ENCODE measurements at places on chromosomes 16 and 17.

GRCh38 chr16:57383276-57384247 is 11.3 kb downstream of the CX3CL1 start:
- DNase-seq, result peak; percentile 32

DNA sequence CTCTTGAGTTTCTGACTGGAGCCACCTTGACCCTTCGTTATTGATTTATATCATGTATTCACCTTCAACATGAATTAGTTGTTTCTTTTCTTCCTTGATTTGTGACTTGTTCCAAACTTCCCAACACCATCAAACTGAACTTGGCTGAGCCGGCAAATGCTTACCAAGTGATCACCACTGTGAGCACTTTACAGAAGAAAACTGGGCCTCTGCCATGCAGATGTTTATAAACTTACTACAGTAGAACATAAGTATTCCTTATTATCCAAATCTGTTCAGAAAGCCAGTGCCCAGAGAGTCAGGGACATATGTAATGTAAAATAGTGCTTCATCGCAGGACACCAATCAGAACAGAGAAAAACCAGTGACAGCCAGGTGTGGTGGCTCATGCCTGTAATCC is 19.9 kb downstream of the CMTM4 start:
- DNase-seq, result no peak

DNA sequence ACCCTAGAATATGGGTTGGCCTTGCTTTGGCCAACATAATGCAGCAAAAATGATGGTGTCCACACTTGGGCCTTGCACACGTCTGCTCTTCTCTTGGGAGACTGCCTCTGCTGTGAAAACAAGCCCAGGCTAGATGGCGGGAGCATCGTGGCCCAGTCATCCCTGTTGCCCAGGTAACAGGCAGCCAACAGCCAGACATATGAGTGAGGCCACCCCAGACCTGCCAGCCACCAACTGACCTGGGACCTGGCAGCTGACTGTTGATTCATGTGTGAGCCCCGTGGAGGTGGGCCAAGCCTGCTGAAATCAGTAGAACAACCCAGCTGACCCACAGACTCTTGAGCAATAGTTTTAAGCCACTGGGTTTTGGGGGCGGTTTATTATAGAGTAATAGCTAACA is 39.4 kb upstream of the CDH3 start:
- no peak for DNase-seq

DNA sequence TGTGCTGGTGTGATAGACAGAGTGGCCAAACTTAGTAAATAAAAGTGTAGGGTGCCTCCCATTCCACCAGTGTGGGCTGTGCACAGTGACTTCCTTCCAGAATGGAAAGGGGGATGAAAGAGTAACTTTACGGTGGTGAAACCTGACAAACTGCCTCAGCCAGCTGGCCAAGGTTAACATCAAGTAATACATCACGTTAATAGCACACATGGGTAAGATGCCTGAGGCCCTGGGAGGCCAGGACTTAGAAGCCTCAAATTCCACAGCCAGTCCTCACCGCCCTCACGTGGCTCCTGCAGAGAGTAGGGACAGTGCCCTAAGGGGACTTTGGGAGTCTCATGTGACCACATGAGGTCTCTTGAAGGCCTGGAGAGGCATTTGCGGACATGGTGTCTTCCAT is 14.1 kb downstream of the RMI2 start:
- no peak for DNase-seq

- DNase-seq, result no peak
Observed at GRCh38 chr17:72705905-72706395, 386.5 kb downstream of the SLC39A11 start.

DNA sequence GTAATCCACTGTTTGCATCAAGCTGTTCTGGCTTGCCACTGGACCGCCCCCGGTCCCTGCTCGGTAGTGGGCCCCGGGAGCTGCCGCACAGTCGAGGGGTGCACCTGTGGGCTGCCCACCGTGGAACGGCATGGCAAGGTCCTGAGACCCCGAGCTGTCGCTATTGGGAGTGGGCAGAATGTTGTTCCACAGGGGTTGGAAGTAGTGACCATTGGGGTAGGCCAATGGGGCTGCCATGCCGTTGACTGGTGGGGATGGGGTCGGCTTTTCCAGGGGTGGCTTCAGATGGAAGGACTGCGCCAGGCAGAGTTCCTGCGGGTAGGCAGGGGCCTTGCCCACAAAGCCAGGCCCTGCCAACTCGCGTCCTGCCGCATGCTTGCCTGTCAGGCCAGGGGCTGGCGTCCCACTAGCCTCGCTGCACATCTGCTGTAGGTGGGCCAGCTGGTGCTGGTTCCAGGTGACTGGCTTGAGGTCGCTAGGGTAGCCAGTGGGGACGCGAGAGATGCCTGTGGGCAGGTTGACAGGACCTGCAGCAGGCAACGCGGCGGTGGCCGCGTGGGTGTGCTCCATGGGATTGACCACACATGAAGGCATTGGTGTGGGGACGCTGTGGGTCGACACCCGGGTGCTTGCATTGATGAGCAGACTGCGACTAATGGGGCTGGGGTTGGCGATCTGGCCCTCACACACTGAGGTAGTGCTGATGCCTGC is 14.8 kb downstream of the TRAF4 start:
- no peak for DNase-seq
